ENCODE measurements at places on chromosomes 11 and 22.
A peak's percentile ranks its signal among the peaks of the same experiment; 100 is the strongest.

- DNase-seq = no peak
Measured at GRCh38 chr11:32154275-32154674, 63.4 kb downstream of the RCN1 start.

DNA sequence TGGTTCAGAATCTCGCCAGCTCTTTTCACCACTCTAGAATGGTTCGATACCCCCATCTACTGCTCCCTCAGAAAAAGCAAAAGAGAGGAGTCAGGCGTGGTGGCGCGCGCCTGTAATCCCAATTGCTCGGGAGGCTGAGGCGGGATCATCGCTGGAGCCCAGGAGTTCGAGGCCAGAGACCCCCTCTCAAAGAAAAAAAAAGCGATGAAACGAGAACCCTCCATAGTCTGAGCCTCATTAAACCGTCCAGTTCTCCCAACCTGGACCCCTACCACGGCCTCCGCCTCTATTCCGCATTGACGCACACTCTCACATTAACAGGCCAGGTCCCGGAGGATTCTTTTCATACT, 439 bp downstream of the SPA17 start:
- no peak for DNase-seq

GRCh38 chr22:49599039-49599438, 228.6 kb downstream of the BRD1 start:
- DNase-seq = no peak

DNA sequence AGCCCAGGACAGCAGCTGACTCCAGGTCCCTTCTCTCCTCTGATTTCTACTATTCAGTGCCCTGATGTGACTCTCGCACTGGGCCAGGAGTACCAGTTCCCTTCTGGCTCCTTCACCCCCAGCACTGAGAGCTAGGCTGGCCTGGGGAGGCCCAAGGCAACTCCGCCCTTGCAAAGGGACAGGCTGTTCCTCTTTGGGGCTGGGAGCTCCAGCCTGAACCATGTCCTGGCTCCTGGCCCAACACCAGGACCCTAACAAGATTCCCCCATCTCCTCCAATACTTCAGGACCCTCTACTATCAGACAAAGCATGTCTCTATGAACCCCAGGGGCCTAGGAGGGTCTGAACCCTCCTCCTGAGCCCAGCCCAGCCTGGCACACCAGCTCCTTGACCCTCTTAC, 12.5 kb downstream of the CREB3L1 start:
- DNase-seq = no peak

- no peak for DNase-seq
Measured at GRCh38 chr11:57217053-57217452, 20.0 kb downstream of the APLNR start.

- DNase-seq = no peak
Measured at GRCh38 chr11:84853841-84854497, 773.2 kb downstream of the DLG2 start.

- peak; percentile 74 for DNase-seq
Measured at GRCh38 chr11:86116386-86116726, 47.5 kb upstream of the PICALM start.

DNA sequence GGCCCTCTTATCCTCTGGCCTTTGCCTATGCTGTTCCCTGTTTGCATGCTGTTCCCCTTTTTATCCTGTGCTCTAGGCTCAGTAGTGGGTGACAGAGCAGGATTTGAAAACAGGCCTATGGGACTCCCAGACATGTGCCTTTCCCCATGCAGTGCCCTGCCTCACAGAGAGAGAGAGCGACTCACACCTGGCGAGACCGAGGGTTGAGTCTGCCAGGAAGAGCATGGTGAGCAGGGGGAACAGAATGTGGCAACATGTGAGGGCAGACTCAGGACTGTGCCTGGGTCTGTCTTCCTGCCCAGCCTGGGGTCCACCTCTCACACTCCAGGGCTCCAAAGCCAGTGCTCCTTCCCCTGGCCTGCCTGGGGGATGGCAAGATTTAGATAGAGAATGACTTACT, 75.0 kb downstream of the NFAM1 start:
- DNase-seq = no peak

GRCh38 chr11:71977743-71978418, 20.8 kb upstream of the IL18BP start:
- DNase-seq = no peak

DNA sequence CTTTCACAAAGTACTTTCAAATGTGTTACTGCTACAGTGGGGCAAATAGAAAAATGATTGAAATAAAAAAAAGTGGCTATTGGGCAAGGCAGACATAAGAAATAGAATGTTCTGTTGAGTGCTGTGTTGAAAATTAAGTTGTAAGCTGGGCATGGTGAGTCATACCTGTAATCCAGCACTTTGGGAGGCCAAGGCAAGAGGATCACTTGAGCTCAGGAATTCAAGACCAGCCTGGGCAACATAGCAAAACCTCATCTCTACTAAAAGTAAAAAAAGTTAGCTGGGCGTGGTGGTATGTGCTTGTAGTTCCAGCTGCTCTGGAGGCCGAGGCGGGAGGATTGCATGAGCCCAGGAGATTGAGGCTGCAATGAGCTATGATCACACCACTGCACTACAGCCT, 26.9 kb upstream of the LDHA start:
- no peak for DNase-seq

DNA sequence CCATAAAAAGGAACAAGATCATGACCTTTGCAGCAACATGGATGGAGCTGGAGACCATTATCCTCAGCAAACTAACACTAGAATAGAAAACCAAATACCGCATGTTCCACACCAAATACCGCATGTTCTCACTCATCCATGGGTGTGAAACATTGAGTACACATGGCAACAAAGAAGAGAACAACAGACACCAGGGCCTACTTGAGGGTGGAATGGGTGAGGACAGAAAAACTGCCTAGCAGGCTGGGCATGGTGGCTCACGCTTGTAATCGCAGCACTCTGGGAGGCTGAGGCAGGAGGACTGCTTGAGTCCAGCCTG, 12.3 kb downstream of the EHD1 start:
- no peak for DNase-seq

DNA sequence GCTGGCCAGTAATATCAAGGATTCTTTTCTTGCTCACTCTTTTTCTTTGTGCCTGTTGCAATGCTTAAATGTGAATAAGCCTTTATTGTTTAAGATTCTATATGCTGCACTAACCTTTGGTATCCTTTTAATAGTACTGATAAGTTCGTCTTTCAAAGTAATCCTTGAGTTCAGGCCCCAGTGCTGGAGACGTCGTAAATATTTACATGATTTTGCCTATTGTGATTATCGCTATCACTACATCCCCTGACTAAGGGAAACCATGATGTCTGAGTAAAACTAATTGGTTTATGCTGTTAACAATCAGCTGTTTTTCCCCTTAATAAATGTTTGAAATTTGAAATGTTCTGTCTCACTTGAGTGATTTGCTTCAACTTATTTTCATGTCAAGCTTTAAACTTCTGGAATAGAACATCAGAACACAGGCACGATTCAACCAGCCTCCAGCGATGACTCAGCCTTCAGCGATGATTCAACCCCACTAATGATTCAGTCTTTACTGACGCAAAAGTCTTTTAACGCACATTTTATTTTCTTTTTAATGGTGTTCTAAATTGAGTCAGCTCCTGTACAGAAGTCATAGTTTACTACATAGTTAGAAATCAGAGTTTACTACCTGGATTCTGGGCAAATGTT, 3.9 kb downstream of the HTATIP2 start:
- peak; percentile 75 for DNase-seq

GRCh38 chr11:96341211-96342013, 1.6 kb downstream of the MAML2 start:
- no peak for DNase-seq

DNA sequence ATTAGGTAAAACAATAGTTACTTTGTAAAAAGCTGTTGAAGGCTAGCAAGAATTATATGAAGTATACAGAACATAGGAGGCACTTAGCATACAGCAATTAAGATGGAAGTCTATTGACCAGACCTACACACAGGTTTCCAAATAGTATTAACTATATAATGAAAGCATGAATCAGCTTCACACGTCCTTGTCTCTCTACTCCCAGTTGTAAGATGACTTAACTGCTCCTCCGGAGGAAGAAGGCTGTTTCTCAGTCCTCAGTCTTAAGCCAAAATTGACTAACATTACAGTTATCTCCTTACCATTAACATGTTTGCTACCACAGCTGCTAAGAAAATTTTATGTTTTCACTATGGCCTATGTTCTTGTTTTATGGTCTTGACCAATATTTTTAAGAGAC, 24.7 kb downstream of the SIK3 start:
- DNase-seq = no peak

DNA sequence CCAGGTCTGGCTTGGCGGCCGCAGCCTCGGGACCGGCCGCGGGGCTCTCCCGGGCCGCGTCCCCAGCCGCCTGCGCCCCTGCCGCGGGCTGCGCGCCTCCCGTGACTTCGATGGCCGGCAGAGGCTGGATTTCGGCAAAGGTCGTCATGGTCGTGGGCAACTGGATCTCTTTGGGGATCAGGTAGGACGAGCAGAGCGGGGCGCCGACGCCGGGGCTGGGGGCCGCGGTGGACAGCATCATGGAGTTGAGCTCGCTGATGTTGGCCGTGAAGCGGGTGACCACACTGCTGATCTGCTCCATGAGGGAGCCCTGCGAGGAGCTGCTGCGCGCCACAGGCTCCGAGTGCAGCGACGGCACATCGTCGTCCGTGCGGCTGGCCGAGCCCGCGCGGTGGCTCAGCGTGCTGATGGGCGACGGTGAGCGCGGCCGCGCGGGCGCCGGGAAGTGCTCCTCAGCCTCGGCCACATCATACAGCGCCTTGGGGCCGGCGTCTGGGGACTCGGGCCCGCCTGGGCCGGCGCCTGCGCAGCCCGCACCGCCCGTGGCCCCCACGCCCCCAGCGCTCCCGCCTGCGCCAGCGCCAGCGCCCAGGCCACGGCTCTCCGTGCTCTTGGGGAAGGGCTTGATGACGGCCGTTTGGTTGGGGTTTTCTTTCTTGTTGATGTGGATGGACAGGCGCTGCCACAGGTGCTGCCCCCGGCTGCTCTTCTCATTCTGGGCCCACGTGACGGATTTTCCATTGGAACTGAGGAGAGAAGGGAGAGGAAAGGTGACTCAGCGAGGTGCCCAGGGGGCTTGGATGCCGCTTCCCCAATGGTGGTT, 171.4 kb upstream of the CTSC start:
- DNase-seq = no peak

GRCh38 chr11:86459002-86459385, 84.3 kb downstream of the CCDC81 start:
- no peak for DNase-seq

DNA sequence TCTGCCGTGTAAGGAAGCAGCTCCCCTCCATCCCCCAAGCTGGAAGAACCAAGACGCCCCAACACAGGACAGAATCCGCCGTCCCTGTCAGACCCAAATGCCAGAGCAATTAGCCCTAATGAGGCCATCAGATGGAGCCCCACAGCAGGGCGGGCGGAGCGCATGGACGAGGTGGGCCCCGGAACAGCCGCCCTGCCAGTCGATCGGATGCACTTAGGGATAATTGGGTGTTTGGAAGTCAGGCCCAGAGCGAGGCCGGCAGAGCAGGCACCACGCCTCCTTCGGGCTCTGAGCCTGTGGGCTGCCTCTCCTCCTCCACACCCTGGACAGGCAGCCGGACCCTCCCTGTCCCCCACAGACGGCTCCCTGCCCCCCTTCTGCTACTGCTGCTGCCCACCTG, 5.5 kb upstream of the TH start:
- DNase-seq = no peak

- DNase-seq = no peak
Measured at GRCh38 chr11:117885777-117886176, 9.3 kb upstream of the FXYD6 start.

DNA sequence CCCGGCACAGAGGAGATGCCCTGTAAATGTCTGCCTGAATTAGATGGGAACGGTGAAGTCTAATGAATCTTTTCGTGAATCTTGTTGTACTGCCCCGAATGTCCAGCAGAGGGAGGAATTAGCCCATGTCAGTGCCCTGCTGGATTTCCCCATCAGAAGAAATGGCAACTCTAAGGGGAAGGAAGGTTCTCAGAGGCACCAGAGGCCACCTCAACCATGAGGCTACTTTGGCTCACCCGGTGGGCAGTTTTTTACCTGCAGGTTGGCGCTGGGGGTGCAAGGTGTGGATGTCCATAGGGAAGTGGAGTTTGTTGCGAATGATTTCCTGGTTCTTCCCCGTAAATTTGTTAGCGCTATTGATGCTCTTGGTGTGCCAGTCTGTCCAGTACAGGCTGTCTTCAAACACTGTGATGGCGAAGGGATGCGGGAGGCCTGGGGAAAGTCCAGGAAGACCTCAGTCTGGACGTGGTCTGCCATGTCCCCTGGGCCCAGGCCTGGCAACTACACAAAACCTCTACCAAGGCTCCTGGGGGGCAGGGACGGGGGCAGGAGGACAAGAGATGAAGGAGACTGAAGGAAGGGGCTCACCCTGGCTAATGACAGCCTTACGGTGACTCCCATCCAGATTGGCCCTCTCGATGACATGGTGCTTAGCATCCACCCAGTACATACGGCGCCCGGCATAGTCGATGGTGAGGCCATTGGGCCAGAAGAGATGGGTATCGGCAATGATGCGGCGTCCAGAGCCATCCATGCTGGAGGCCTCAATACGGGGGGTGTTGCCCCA, 28.5 kb downstream of the LRP4 start:
- peak; percentile 65 for DNase-seq

DNA sequence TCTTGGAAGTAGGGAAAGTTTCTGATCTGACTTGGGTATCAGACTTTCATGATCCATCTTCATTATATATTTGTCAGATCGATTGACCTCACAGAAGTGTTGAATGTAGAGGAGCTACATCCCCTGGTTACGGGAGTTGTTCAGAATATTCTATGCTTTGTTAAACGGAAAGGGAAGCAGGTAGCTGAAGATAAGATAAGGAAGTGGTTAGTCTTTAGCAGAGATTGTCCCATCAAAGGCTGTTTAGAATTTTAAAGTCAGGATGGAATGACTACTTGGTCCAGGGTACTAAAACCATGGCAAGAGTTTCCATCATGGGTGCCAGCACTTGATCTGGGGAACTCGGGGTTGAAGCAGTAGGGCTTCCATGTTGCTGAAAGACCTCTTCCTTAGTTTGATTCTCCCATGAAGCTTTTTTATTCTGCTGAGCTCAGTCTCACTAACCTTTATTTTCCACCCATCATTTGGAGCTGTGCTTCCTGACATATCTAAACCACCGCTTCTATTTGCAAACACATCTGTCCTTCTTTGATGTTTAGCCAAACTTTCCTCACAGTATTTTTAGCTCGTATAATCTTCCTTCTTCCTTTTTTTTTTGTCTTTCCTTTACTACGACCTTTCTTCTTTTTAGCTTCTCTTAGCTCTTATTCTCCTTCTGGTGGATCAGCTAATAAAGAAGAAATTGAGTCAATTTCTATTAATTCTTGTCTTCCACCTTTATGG, 4.0 kb upstream of the C22orf31 start:
- no peak for DNase-seq

- no peak for DNase-seq
Measured at GRCh38 chr11:74776546-74776945, 27.9 kb downstream of the RNF169 start.

DNA sequence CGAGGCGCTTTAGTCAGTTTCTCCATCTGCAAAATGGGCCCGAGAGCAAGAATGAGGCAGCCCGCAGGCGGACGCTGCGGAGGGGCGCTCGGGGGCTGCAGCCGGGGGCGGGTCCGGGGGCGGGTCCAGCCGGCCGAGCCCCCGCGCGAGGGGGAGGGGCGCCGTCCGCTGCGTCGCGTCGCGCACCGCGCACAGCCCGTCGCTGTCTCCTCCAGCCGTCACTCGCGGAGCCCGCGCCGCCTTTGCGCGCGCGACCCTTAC, 282 bp downstream of the PC start:
- no peak for DNase-seq

- no peak for DNase-seq
Measured at GRCh38 chr11:92383430-92383829, 158.8 kb downstream of the FAT3 start.
